ENCODE measurements at places on chromosomes 7 and 10.
A peak's percentile ranks its signal among the peaks of the same experiment; 100 is the strongest.

DNA sequence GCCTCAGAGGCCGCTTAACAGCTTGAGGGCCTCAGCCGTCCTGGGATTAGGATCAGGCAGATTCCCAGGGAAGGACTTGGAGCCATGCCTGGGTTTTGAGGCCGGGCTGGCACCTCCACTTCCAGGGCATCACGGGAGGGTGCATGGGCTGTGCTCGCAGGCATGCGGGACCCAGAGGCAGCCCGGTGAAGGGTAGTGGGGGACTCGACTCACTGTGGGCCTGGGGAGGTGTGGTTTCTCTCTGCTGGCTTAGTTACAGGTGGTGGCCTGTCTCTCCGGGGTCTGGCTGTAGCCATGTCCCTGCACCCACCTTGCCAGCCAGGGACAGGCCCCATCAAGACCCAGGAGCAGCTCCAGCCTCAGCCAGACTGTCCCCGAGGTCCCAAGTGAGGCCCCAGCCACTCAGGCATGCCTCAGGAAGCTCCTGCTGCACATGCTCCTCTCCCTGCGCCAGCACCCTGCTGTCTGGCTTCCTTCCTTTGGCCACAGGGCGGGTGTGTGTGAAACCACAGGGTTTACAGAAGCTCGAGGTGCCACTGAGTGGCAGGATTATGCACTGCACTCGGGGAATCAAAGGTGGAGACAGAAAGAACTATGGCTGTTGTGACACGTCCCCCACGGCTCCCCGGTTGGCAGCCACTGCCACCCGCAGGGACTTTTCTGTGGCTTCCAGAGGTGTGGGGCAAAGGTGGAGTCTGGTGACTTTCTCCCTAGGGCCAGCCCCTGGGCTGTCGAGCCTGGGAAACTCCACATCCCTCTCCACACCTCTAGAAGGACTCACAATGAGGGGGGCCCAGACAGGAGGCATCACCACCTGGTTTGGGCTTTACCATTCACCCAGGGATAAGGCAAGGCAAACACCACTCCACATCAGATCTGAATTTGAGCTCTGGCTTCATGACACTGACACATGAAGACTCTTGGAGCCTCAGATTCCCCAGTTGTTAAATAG lies 19.7 kb downstream of the GOLGA7B start:
- DNase-seq = no peak

- no peak for DNase-seq
Observed at GRCh38 chr7:143487061-143487460, 9.4 kb downstream of the TAS2R41 start.

- DNase-seq = no peak
Observed at GRCh38 chr10:10684972-10685371, 332.7 kb upstream of the CELF2 start.

DNA sequence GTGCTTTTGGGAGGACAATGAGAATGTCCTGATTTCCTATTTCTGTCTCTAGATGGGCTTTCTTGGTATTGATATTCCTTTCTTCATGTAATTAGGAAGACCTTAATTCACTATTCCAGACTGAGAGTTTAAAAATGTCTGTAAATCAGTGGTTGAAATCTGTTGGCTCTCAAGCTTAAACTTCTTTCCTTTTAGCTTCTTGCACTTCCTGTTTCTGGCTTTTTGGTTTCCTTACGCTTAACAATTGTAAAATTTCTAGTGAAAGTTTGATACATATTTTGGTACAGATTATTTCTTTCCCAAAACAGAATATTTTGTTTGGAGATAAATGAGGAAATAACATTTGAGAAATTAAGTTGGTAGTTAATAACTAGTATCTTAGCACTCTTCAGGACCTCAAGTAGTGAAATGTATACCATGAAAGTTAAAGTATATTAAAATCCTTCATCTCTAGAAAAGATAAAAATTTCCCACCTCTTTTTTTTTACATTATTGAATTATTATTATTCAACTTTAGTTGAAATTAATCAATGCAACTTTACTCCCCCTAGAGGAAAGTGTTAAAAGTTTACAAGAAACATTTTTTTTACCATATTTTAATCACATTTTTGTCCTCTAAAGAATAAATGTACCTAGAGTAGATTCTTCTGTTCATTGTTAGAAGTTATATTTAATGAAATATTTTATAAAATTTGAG lies 137.2 kb downstream of the PHTF2 start:
- DNase-seq = no peak

DNA sequence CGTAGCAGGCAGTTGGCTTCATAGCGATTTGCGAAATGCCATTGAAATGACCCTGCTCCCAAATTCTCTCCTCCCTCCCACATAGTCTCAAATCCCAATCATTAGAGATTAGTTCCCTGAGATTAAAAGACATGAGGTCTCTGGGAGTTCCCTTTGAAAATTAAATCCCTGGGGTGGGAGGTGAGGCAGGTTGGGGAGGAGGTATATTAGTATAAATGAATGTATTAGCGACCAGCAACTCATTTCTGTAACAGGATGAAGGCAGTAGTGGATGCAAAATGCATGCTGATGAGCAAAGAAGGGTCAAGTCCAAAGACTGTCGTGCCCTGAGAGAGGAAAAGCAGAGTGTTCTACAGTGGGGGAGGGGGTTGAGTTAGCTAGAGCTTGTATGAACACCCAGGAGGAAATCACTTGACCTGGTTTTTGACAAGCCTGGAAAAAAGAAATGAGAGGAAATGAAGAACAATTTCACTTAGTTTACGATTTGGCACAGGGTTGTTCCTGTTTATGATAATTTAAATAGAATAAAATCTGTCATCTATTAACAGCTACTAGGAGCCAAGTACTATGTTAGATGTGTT lies 79.6 kb upstream of the MTPN start:
- no peak for DNase-seq

- DNase-seq = no peak
Observed at GRCh38 chr10:30384051-30384674, 35.1 kb upstream of the MTPAP start.

- no peak for DNase-seq
Observed at GRCh38 chr7:73633844-73634243, 9.5 kb upstream of the MLXIPL start.

DNA sequence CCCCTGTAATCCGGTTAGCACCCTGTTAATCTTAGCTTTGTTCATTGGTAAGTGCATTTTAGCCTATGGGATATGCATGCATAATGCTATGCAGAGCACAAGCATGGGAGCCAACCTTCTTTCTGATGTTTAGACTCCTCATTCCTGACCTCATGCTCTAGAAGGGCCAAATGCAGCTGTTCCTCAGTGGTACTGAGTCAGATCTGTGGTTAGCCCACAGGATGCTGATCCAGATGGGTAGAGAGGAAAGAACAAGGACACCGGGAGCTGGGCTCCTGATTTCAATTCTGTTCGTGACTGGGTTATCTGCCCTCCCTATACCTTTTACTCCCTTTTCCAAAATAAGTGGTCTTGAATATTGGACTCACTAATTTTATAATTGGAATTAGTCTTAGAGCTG lies 31.7 kb upstream of the C10orf90 start:
- DNase-seq = no peak

DNA sequence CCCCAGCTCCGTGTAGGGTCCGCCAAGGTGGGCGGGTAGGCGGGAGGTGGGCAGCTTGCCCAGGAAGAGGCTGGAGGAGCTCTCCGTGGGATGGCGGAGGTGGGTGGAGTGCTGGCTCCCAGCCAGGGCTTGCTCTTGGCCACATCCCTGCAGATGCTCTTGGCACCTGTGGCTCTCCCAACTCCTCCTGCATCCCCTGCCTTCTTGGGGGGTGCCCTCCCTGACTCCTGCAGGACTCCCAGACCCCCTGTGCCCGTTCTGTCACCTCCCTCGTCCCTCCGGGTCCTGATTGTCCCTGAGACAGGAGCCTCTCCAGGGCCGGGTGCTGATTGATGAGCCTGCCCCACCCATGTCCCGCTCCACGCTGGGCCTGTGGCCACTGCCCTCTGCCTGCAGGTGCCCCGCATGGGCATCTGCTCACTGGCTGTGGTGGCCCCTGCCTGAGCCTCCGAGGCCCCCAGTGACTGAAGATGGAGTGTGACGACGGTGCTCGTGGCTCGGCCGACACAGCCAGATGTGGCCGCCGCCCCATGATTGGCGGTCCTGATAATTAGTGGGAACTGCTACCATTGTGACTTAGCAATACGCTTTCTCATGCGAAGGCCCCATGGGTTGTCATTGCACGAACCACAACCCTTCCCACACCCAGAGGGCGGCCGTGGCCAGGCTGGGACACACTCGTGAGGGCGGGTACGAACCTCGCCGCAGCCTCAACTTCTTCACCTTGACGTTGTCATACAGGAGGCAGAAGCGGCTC lies 23.6 kb downstream of the CFAP46 start:
- DNase-seq = no peak

GRCh38 chr7:123439191-123439590 lies 95.2 kb downstream of the IQUB start:
- DNase-seq = peak; percentile 57

DNA sequence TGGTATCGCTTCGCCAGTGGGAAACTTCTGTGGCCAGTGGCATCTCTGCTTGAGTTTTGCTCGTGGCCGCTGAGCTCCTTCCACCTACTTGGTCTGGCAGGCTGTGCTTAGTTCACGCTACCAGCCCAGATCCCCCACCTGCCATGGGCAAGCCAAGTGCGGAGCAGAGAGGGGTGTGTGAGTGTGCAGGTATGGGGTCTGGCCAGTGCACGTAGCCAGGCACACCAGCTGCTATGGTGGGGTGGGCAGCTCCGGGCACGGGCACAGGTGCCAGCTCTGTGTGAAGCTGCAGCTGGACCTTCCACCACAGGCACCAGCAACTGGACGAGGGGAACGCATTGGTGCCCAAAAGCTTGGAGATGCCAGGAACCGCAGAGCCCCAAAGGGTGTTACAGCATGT lies 56.5 kb downstream of the ZNF777 start:
- DNase-seq = no peak

DNA sequence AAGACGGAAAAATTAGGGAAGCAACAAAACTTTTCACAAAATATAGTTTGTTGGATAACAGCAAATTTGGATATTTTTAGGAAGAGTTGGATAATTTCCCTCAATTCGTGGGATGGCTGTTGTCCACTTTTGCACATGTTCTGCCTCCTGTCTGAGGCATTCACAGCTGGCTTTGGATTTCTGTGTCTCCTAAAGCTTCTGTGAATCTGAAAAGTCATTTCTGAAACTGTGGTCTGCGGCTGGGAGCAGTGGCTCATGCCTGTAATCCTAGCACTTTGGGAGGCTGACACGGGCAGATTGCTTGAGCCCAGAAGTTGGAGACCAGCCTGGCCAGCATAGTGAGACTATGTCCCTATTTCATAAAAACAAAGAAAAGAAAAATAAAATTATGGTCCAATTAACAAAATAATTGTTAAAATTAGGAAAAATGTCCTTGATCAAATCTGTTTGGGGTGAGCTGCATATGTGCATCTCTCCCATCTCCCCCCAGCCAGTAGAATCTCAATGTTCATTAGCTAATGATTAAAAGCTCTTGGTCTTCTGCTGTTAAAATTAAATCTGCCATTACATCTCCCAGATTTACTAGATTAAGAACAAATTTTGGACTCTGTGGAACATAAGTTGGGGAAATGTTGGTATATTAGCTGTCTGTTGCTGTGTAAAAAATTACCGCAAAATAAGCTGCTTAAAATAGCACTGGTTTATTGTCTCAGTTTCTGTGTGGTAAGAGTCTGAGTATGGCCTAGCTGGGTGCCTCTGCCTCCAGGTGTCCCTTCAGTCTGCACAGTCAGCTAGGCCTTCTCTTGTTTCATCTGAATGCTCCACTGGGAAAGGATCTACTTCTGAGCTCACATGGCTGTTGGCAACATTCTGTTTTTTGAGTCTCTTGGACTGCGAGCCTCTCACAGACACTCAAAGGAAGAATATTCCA lies 332.0 kb upstream of the FZD1 start:
- DNase-seq = no peak

DNA sequence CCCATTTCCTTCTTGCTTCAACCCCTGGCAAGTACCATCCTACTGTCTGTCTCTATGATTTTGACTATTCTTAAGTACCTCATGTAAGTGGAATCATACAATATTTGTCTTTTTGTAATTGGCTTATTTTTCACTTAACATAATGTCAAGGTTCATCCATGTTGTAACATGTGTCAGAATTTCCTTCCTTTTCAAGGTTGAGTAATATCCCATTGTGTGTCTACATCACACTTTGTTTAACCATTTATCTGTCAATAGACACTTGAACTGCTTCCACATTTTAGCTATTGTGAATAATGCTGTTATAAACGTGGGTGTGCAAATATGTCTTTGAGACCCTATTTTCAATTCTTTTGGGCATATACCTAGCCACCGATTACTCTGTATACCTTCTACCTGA lies 14.0 kb upstream of the CDK14 start:
- no peak for DNase-seq

DNA sequence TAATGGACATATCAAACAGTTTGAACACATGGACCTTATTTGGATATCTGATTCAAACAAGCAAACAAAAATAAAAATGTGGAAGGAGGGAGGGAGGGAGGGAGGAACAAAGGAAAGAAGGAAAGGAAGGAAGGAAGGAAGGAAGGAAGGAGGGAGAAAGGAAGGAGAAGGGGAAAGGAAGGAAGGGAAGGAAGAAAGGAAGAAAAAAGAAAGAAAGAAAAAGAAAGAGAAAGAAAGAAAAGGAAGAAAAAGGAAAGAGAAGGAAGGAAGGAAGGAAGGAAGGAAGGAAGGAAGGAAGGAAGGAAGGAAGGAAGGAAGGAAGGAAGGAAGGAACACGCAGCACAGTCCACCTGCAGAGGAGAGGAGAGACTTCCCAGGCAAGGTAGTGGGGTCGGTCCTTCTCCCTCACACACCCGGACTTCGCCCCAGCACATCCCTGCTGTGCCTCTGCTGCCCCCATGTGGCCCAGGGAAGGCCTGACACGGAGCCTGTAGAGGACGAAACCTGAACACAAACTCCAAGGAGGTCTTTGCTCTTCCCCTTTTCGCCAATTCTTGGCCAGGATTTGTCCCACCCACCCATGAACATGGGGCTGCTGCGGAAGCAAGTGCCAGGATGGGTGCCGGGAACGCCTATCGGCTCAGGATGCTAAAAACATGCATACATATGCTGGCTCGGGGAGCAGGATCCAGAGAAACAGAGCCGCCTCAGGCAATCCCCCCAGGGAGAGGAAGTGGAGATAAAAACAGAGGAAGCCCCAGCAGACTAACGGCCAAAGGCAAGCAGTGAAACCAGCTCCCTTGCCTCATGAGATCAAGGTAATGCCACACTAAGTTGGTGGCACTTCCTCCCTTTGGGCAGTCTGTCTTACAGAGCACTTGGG lies 52.3 kb upstream of the DGKI start:
- no peak for DNase-seq

DNA sequence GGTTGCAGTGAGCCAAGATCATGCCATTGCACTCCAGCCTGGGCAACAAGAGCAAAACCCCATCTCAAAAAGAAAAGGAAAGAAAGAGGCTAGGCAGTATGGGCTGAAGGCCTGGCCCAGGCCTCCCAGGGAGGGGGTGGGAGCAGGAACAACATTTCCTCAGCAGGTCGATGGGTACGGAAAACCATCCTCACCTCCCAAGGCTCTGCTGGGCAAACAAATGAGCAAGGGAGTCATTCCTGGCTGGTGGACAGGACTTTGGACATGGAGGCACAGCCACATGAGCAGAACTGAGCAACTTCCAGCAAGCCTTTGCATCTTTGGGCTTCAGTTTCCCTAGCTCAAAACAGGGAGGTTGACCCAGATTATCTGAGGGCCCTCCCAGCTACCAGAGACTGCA lies 13.0 kb downstream of the OGDHL start:
- no peak for DNase-seq
